ENCODE measurements at places on chromosomes 1 and 21. TPM values are rescaled to one million over a fixed set of nuclear protein-coding genes. Genes with fewer than 3 reads are reported as not detected.
A peak's percentile ranks its signal among the peaks of the same experiment; 100 is the strongest.

Gene TGFB2
- 6.6 TPM for total RNA-seq

Gene TMEM125
- 2.3 TPM for total RNA-seq

Gene PCP4
- not detected for total RNA-seq

Gene JUN
- total RNA-seq, result 56.1 TPM

Gene FCRL6
- total RNA-seq, result not detected

Gene SPATA45
- 0.44 TPM for total RNA-seq

Gene FAM229A
- 0.61 TPM for total RNA-seq

Gene LRRIQ3
- total RNA-seq, result 2.1 TPM

Gene FMOD
- 0.54 TPM for total RNA-seq

Gene IQGAP3
- 35.7 TPM for total RNA-seq

Gene LORICRIN
- total RNA-seq, result not detected

Gene PLA2G2D
- total RNA-seq, result not detected

Gene DDR2
- total RNA-seq, result 0.41 TPM

Gene ANGPTL1
- not detected for total RNA-seq

- DNase-seq, result no peak
Observed at GRCh38 chr1:53368314-53369033, 40.6 kb upstream of the LRP8 start.

DNA sequence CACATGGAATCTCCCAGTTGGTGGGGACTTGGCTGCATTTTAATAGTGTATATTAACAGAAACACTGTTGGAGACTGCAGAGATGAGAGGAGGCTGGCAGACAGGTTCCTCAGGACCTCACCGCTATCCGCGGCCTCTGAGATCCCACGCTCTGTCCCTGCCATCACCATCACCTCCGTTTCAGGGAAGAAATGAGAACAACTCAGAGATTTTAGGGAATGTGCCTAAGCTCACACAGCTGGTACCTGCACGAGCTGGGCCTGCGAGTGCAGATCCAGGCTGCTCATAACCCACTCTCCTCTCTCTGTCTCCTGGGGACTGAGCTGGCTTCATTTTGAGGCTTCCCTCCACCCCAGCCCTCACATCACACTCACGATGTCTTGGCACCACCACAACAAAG, 62.0 kb downstream of the UMODL1 start:
- DNase-seq, result no peak

GRCh38 chr1:118785246-118785645, 202.9 kb downstream of the TBX15 start:
- DNase-seq, result no peak

GRCh38 chr1:66253330-66253921, 280.5 kb upstream of the SGIP1 start:
- DNase-seq, result no peak

DNA sequence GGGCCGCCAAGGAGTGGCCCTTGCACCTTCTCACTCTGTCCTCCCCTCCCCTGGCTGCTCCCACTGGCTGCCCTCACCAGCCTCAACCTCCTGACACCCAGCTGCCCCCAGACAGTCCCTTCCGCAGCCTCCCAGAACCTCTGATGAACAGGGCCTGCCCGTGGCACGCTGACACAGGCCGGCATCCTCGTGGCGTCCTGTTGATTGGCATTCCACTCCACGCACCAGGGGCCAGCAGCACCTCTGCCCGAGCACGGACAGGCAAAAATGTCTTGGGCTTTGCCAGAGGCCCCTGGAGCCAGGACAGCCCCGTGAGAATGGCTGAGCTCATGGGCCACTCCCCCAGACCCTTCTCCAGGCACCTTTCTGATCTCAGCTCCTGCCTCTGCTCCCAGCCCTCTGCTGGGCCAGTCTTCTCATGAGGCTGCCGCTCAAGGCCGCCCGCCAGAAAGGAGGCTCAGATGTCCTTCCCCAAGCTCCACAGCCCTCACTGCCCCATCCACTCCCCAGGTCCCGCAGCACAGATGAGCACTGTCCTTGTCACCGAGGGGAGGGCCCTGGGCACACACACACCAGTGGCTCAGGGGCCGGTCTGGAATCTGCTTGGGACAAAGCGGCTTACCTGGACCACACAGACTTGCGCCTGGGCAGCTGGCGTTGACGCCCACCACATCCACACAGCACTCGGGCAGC, 15.8 kb upstream of the RNF223 start:
- DNase-seq, result no peak

DNA sequence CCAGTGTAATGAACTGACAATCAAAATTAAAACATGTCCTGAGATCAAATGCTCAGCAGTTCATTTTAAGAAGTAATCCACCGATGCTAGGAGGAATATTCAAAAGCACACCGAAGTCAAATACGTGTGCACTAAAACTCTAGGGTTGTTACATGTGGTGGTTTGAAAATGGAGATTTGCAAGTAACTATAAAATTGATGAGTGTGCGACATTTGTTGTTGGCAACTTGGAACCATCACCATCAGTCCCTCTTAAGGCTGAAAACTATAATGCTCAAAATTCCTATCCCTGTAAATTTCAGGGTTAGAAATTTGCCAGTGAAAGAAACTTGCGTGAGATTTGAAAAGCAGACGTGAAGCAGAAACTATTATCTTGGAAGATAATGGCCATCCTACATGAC, 13.3 kb upstream of the SGIP1 start:
- no peak for DNase-seq

DNA sequence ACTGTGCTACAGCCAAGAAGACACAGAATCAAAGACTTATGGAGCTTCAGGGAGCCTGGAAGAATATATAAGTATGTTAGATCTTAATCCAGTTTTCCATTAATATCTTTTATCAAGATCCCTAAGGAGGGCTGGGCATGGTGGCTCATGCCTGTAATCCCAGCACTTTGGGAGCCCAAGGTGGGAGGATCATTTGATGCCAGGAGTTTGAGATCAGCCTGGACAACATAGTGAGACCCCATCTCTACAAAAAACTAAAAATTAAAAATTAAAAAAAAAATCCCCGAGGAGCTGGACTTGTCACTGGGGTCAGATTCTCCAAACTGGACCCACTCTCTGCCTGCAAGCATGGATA, 113.9 kb upstream of the CDC42BPA start:
- DNase-seq, result no peak

GRCh38 chr1:157199421-157199755, 61.2 kb upstream of the ETV3 start:
- DNase-seq, result no peak

DNA sequence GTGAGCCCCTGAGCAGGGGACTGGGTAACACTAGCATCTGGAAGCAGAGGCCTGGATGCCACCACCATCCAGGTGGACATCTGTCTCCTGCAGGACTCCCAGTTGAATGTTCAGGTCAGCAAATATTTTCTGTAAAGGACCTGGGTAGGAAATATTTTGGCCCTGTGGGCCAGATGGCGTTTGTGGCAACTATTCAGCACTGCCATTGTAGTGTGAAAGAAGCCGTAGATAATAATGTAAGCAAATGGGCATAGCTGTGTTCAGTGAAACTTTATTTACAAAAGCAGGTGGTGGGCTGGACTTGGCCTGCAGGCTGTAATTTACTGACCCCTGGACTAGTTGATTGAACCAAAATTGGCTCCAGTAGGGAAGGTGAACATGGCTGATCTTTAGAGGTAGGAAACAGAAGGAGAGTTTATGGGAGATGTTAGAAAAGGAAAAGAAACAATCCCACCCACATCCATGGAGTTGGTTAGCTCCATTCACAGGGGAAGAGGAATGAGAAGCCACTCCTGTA, 20.0 kb upstream of the CD101 start:
- no peak for DNase-seq

GRCh38 chr1:61090546-61091202, 8.3 kb downstream of the NFIA start:
- DNase-seq, result no peak

DNA sequence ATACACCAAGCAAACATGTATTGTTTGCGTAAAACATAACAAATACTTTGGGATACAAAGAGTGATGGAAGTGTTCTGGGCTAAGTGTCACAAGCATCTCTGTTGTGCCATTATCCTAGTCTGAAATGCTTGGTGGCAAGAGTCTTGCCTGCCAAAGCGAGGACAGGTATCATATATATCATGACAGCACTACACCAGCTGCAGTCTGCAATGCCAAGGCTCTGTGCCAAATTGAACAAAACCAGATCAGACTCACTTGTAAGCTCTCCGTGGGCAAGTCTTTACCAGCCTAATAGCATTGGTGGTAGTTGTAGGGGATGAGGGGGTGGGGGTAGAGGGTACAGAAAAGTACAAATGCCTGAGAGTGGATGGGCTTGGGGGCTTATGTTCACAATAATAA, 119.2 kb downstream of the RWDD3 start:
- peak; percentile 22 for DNase-seq

DNA sequence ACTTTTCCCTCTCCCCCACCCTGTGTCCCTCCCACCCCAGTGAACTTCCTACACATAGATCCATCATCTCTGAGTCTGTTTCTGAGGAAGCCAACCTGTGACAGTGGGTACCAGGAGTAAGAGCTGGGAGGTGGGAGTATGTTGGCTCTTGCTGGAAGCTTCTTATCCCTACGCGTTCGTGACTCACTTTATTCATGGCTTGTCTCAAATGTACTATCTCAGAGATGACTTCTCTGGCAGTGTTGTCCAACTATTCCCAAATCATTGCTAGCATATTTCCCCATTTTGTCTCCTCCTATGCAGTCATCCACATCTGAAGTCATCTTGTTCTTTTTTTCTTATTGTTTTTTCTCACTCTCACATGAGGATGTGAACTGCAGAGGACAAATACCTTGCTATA, 88.0 kb downstream of the HIVEP3 start:
- no peak for DNase-seq

DNA sequence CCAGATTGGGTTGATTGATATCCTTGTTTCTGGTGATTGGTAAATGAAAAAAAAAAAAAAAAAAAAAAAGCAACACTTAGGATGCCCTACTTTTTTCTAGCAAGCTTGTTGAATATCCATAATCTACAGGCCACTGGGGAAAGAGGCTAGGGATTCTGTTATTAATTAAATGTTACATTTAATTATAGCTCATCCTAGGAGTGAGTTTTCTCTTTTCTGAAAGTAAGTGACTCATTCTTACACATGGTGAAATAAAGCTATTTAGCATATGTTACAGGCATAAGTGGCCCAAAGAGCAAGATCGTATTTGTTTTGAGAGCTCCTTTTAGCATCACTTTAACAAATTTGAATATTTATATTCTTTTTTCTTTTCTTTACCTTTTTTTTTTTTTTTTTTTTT, 94.5 kb downstream of the FNBP1L start:
- DNase-seq, result no peak

GRCh38 chr1:177854951-177855350, 114.9 kb downstream of the SEC16B start:
- DNase-seq, result no peak

- DNase-seq, result no peak
Observed at GRCh38 chr1:29211086-29212030, 19.4 kb downstream of the MECR start.

- DNase-seq, result no peak
Observed at GRCh38 chr1:212432272-212432660, 454 bp upstream of the NENF start.

GRCh38 chr21:35478161-35479064, 429.3 kb upstream of the RUNX1 start:
- no peak for DNase-seq

DNA sequence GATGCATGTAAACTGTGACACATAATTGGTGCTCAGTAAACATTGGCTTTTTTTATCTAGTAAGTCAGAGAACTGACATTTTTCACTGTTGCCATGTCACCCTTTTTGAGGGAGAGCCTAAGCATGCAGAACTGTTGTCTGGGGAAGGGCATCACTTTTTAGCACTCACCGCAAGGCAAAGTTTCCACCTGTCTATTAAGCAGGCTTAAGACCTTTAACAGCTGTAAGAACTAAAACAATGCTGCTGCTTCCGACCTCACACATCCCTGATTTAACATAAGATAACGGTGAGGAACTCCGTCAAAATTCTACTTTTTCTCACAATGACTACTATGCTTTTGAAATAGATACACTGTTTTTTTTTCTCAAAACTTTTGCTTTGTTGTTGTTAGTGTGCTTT, 554.8 kb downstream of the NUF2 start:
- DNase-seq, result no peak

DNA sequence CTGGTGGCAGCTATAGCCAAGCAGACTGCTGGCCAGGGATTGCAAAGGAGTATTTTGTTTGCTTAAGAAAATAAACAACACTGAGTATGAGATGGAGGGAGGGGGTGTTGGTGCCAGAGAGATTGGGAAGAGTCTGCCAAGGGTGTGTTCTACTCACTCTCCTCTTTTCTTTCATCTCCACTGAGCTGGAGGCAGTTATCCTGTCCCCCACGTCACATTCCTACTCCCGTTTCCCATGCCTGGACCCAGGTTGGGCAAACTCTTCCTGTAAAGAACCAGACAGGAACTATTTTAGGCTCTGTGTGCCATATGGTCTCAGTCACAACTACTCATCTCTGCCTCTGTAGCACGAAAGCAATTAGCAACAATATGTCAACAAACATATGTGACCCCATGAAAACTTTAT, 1.4 kb upstream of the IL24 start:
- peak; percentile 75 for DNase-seq

DNA sequence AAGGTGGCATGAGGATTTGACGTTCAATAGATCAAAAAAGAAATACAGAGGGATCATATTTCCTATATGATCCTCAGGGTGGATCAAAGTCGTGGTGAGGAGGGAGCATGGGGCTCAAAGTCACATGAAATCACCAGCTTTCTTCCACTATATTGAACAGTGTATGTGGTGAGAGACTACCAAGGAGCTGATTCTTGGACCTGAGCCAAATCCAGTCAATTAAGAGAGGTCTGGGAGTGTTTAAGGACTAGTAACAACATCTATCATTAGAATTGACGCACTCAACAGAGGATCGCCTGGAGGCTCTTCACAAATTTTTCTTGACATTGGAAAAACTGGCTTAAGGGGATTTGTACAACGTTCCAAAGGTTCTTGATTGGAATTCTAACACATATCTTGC, 267.7 kb upstream of the PROX1 start:
- no peak for DNase-seq

DNA sequence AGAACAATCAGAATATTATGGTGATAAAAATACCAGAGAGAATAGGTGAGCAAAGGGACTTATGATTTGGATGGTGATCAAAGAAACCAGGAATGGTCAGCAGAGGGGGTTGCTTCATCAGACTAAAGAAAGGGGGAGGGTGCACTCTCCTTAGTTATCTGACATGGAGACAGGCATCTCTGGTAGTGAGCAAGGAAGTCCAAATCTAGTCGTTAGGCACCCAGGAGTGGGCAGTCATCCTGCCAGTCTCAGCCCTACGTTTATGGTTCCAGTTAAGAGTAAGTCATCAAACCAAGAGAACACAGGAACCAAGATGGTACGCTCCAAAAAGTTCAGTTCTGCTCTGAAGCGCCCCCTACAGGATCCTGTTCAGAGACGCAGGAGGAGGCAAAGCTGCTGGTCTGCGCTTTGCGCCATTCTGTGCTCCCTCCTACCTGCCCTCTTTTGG, 28.6 kb downstream of the EBNA1BP2 start:
- DNase-seq, result peak; percentile 38
